T-helper 2 cell treated with Interferon-gamma antibody and Interleukin-4, amounts not matched to agents 5 μg/mL and 100 μg/mL, for 36 hours (primary cell): ENCODE measurements at places on chromosomes 4 and X.

DNA sequence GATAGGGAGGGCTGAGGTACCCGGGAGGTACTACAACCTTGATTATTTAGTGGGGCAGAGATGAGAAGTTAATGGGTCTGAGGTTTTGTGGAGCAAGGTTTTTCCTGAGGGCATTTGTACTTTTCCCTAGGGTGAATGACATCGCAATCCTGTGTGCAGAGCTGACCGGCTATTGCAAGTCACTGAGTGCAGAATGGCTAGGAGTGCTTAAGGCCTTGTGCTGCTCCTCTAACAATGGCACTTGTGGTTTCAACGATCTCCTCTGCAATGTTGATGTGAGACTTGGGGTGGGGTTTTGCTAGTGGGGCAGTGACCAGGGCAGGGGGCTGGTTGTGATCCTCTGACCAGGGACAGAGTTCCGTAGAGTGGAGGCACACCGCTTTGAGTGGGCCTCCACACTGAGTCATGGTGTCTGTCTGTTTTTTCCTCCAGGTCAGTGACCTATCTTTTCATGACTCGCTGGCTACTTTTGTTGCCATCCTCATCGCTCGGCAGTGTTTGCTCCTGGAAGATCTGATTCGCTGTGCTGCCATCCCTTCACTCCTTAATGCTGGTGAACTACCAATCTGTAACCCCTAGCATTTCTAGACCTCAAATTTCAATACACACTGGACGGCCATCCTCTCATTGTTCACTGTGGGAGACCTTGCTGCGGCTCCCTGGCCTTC lies 9.9 kb downstream of the MED12 start:
- DNase-seq = no peak

DNA sequence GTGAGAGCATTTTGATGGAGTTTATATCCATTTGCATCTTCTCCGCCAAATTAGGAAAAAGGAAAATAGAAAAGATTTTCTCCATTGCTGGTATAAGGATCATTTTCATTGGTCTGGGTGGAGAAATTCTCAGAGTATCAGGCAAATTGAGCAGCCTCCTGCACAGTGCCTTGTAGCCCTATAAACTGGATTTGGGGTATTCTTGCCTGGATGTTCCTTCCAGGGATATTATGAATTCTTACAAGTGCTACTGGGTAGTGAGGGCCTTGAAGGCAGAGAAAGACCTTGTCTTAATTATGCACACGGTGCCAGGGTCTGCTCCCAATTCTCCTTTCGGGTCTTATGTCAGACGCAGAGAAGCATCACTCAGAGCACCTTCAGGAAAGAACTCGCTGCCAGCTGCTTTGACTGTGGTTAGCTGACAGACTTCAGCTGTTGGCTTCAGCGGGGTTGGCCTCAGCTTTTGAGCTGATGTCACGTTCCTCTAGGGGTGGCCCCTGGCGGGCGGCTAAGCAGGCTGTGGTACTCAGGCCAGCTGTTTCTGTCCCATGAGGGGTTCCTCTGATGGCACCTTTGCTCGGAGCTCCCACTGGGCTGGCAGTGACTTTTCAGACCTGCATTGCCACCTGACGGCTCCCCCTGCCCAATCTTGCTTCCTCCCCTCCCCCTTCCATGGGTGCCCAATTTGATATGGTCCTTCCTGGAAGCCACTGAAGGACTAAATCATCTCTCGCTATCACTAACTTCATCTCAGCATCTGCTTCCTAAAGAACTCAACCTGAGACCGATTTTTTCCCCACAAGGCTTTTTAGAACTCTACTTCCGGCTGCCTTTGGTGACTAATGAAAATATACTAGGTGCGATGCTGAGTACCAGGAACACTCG lies 519.5 kb downstream of the BCOR start:
- DNase-seq = peak; percentile 71

DNA sequence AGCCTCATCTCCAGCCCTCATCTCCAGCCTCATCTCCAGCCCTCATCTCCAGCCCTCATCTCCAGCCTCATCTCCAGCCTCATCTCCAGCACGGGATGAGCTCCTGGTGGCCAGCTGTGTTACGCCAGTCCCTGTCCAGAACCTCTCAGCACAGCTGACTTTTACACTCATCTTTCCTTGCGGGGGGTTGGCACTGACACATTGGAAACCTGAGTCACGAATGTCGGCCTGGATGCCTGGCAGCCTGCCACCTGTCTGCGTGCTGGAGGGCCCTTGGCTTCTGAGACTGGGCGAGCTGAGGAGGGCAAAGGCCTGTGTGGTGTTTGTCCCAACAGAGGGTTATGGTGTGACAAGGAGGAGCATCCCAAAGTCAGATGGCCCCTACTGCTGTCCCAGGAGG lies 66.1 kb upstream of the HGFAC start:
- no peak for DNase-seq

GRCh38 chr4:83266689-83267088 lies 17.9 kb downstream of the COQ2 start:
- no peak for DNase-seq

DNA sequence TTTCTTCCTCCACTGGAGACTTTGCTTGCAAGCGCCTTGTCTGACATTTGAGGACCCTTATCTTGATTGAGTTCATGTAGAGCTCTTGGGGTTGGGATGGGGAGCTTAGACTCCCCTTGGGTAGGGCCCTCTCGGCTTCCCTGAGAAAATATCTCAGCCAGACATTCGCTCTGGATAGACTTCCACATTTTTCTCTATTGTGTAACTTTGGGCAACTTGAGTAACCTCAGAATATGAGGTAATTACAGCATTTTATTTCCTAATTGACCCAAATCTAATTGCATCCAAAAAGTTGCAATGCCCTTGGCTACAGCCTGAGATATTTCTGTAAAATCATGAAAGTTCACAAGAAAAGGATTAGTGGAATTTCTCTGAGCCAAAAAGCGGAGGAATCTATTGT lies 102.8 kb upstream of the MXRA5 start:
- DNase-seq = no peak

DNA sequence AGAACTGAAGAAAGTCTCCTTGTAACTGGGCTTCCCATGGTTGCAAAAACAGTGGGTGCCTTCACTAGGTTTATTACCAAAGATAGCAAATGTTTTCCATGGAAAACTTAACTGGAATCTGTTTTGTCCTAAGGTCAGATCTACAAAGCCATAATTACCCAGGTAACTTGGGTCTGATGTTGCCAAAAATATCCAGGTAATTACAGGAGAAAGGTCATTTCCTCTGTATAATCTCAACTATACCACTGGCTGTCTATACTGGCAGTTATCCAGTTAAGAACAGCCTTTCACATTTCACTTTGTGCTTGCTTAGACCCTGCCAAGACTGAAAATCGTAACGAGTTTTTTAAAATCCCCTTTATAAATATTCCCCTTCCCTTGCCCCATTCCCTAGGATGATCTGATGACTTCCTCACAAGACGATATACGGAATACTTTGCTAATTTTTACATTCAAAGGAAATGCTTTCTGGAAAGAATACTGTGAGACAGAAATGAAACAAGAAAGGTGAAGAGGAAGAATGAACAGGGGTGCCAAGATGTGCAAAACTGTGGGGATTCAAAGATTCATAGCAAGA lies 105.5 kb downstream of the MAML3 start:
- DNase-seq = no peak

GRCh38 chr4:37678624-37679023 lies 7.6 kb downstream of the RELL1 start:
- DNase-seq = no peak

DNA sequence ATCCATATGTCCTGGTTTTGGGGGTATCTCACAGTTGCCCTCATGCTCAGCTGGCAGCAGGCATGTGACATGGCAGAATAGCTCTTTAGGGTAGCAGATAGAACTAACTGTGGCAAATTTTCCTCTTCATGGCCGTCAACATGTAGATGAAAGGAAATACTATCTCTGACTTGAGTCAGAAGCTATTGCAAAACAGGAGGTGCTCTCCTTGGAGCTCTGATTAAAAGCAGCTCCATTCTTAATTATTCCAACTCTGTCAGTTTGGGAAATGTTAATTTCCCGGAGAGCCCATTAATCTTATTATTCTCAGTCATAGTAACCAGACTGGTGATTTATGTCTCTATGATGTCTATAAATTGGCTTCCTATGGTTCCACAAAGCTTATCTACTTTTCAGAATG lies 18.2 kb downstream of the IL13RA1 start:
- DNase-seq = no peak

DNA sequence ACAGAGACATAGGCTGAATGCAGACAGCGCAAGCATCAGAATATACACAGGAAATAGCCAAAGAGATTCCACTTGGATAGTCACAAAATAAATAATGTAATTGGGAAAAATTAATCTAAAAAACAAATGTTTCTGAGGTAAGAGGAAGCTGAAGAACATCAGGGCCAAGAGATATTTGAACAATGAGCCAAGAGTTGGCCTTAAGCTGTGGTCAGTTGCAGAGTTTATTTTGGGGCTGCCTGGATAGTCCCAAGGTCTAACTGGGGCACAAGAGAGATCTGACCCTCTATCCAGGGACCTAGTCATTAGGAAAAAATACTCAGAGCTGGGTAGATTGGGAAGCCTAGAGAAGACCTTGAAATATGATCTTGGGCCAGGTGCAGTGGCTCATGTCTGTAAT lies 31.3 kb upstream of the FGF16 start:
- DNase-seq = no peak

GRCh38 chr4:101649790-101650515 lies 140.6 kb upstream of the BANK1 start:
- no peak for DNase-seq

- DNase-seq = no peak
These were observed 25.7 kb downstream of the MAPK10 start for GRCh38 chr4:86334020-86334750.

DNA sequence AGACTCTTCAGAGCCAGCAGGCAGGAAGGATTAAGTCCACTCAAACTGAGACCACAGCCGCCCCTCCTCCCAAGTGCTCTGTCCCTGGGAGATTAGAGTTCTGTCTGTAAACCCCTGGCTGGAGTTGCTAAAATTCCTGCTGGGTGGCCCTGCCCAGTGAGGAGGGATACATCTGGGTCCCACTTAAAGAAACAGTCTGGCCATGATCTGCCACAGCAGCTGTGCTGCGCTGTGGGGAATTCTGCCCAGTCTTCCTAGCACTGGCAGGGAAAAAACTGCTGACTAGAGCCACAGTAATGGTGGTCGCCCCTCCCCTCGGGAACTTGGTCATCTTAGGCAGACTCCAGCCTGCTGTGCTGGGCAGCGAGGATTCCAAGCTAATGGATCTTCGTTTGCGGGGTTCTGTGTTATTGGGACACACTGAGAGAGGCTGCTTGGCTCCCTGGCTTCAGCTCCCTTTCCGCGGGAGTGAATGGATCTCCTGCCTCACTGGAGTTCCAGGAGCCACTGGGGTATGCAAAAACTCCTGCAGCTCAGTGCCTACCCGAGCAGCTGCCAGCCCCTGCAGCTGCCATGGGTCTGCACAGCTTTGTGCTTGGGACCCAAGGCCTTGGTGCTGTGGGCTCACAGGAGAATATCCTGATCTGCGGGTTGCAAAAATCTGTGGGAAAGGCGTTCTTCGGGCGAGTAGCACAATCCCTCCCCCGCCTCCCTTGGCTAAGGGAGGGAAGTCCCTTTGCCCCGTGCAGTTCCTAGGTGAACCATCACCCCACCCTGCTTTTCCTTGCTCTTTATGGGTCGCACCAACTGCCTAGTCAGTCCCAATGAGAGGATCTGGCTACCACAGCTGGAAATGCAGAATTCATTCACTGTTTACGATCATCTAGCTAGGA lies 15.7 kb downstream of the ZXDB start:
- no peak for DNase-seq

GRCh38 chrX:118761939-118762707 lies 34.7 kb downstream of the IL13RA1 start:
- no peak for DNase-seq

GRCh38 chrX:124098089-124098488 lies 136.6 kb downstream of the STAG2 start:
- DNase-seq = no peak

- DNase-seq = no peak
These were observed 89.6 kb downstream of the SCD5 start for GRCh38 chr4:82708982-82709381.
